ENCODE measurements at places on chromosomes 11 and 22.

- no peak for DNase-seq
Observed at GRCh38 chr11:31882951-31883392, 71.8 kb upstream of the PAX6 start.

GRCh38 chr22:22928666-22929380 lies 41.2 kb downstream of the IGLL5 start:
- peak; percentile 12 for DNase-seq

DNA sequence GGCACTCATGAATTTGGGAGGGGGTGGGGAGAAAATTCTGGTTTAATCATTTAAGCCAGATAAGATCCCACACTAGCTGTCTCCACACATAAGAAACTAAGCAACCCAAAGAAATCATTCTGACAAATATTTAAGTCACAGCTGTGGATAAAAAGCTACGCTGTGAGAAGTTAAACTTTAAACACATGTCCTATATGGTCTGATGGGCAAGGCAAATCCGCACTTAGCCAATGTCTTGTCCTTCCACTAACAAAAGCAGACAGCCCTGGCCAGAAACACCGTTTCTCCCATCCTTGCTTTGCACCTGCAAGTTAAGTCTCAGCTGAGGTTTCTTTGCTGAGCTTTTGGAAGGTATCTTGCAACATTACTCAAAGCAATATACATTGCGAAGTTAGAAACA lies 68.0 kb downstream of the ETS1 start:
- no peak for DNase-seq

DNA sequence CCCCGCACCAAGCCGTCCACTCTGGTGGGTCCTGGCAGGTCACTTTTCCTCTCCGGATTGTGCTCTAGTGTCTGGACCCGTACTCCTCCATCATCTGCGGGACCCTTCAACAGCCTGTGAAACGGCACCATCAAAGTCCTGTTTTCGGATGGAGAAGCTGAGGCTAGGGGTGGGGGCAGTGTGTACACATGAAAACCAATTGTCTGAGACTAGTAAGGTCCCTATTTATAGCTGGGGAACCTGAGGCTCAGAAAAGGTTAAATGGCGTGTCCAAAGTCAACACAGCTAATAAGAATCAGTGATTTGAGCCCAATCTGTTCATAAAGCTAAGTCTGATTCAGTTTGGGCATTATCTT lies 668 bp upstream of the LRRC32 start:
- DNase-seq, result no peak

GRCh38 chr22:32735526-32735925 lies 66.0 kb upstream of the TIMP3 start:
- DNase-seq, result no peak

GRCh38 chr11:94934362-94934761 lies 39.0 kb downstream of the CWC15 start:
- DNase-seq, result no peak

DNA sequence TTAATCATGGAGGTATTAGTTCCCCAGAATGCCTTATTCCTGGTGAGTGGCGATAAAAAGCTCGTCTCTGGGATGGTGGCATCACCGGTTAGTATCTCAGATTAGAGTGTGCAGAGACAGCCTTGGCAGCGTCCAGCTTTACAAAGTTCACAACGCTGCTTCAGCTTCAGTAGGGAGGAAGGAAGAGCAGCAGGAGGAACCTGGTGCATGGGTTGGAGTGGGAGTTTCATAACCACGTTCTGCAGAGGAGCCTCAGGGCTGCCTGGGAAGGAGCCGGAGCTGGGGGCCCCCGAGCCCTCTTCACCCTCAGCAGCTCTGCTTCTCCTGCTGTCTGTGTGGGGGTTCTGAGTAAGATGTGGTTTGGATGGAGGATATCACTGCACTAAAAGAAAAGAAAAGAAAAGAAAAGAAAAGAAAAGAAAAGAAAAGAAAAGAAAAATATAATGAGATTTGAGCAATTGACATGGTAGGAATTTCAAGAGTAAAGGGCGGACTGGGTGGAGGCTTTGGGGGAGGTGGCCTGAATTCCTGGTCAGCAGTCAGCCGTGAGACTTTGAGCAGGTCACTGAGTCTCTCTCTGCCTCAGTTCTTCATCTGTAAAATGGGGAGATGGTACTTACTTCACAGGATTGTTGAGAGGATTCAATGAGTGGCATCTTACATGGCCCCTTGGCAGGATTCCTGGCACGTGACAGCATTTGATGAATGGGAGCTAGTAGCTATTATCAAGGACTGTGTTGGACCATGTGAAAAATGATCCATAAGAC lies 6.5 kb downstream of the ASPHD2 start:
- DNase-seq, result no peak

GRCh38 chr22:22698263-22698750 lies 53.9 kb downstream of the GGTLC2 start:
- DNase-seq, result no peak

GRCh38 chr11:111423250-111423615 lies 44.2 kb upstream of the POU2AF1 start:
- DNase-seq, result no peak

DNA sequence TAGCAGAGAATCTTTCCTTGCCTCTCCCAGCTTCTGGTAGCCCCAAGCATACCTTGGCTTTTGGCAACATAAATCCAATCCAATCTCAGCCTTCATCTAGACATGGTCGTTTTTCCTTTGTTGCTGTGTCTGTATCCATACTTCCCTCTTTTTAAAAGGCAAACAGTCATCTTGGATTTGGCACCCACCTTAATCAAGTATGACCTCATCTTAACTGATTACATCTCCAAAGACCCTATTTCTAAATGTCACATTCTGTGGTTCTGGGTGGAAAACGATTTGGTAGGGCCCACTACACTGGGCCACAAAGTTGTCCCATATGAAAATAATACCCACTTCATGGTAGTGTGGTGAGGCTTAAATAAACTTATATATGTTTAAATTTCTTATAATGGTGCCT lies 852 bp downstream of the BUD13 start:
- no peak for DNase-seq

DNA sequence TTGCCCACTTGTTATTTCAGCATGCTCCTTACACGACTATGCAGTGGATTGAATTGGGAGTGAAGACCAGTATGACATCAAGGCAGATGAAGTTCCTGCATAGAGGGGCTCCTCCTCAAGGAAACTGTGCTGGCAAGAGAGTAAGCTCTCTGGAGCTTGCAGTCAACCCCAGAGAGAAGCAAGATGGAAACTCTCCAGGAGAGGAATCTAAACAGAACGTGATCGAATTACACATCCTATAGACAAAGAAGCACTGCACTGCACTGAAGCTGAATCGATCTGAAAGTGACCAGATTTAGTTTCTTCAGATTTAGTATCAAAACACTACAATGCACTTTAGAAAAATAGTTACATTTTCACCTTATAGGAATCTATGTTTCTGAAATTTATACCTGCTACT lies 947.7 kb upstream of the TENM4 start:
- no peak for DNase-seq

DNA sequence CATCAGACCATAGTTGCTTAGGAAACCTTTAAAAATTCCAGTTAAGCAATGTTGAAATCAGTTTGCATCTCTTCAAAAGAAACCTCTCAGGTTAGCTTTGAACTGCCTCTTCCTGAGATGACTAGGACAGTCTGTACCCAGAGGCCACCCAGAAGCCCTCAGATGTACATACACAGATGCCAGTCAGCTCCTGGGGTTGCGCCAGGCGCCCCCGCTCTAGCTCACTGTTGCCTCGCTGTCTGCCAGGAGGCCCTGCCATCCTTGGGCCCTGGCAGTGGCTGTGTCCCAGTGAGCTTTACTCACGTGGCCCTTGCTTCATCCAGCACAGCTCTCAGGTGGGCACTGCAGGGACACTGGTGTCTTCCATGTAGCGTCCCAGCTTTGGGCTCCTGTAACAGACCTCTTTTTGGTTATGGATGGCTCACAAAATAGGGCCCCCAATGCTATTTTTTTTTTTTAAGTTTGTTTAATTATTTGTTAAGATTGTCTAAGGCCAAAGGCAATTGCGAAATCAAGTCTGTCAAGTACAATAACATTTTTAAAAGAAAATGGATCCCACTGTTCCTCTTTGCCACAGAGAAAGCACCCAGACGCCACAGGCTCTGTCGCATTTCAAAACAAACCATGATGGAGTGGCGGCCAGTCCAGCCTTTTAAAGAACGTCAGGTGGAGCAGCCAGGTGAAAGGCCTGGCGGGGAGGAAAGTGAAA lies 73.4 kb downstream of the NCAPD3 start:
- DNase-seq, result no peak

DNA sequence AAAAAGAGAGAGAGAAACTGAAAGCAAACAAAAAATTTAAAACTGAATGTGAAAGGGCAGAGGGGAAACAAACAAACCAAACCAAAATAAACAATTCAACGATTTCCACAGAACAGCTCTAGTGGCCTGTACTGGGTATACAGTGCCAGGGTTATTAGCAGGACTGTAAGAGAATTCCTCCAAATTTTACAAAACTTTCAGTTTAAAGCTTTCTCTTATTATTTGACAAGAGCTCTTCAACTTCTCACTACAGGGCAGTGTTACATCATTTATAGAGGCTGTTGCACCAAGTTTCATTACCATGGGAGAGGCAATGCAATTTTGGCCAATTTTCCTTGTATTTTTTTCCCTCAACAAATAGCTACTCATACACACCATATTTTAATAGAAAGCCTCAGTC lies 44.3 kb upstream of the CLPB start:
- DNase-seq, result no peak

- no peak for DNase-seq
Observed at GRCh38 chr11:10680956-10681487, 12.5 kb downstream of the IRAG1 start.

GRCh38 chr11:128343870-128344269 lies 243.5 kb downstream of the ETS1 start:
- no peak for DNase-seq

DNA sequence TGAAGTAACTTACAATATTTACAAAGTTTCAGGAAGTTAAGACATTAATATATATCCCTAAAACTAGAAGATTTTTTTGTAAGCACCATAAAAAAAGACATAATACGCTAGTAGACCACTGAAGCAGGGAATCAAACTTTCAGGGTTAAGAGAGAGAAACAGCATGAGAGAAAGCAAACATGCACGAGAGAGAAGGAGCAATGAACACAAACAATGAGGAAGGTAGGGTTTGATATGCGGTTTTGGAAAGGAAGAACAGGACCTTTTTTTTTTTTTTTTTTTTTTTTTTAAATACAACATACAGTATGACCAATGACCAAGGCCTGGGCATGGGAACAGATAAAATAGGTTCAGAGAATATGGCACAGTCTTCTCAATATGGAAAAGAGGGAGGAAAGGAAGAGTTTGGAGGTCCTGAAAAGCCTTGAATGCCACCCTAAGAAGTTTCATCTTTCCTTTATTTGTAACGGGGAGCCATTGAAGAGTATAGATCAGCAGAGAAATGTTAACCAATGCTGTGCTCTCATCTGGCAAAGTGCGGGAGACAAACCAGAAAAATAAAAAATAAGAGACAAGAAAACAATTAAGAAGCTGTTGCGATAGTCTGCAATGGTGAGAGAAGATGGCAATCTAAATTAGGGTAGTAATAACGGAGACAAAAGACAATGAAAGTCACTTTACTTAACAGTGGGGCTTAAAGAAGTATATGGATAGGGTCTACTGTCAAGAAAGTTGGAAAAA lies 101.0 kb downstream of the USP35 start:
- no peak for DNase-seq

- DNase-seq, result no peak
Observed at GRCh38 chr11:83728281-83728680, 442.1 kb upstream of the CCDC90B start.

- no peak for DNase-seq
Observed at GRCh38 chr11:108144615-108145014, 23.2 kb downstream of the ACAT1 start.

DNA sequence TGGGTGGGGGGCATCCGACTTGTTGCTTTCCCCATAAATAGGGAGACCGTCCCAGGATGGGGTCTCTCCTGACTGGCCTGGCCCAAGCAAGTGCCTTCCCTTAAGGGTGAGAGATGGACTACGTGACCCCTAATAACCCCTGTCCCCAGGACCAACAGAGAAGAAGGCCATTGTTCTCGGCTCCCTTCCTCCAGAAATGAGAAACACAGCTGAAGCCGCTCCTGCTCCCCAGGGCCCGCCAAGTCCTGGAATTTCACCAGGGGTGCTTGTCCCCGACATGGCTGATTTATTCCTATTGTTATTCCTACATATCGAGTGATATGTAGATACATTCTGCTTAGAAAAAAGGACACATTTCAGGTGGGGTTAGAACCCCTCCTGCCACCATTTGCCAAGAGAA lies 100.8 kb downstream of the TP53I11 start:
- no peak for DNase-seq

- DNase-seq, result no peak
Observed at GRCh38 chr22:37514526-37515051, 4.6 kb downstream of the CARD10 start.

GRCh38 chr11:72292106-72292785 lies 48.3 kb upstream of the PHOX2A start:
- no peak for DNase-seq

DNA sequence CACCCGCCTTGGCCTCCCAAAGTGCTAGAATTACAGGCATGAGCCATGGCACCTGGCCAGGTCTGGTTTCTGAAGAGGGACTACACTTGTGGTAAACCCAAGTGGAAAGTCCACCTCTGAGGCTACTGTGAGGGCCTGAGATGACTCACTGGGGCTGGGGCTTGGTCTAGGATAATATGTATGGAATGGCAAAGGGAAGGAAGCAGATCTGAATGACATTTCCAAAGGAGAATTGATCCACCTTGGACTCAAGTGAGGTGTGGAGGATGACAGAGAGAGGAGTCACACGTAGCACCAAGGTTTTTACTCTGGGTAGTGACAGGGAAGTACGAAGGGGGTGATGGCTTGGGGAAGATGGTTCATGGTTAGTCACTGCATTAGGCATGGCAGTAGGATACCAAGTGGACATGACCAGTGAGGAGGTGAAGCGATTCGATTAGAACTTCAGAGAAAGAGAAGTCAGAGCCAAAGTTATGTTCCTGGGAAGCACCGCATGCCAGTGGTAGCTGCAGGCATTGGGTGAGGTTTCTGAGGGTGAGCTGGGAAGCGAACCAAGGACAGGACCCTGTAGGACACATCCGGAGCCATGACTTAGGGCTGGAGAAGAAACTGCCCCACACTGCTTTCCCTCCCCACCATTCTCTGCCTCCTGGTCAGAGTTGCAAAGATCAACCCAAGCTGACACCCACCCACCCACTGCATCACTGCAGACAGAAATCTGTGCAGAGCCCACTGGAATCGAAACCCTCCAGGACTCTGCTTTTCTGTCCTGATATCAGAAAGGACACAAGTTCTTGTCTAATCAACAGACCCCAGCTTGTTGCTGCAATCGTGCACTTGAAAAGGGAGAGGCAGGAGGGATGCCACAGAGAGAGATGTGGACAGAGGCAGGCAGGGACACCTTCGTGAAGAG lies 13.0 kb upstream of the BCL9L start:
- no peak for DNase-seq

- DNase-seq, result no peak
Observed at GRCh38 chr11:111571829-111572501, 30.3 kb upstream of the SIK2 start.

GRCh38 chr22:45585946-45586540 lies 83.4 kb downstream of the FBLN1 start:
- DNase-seq, result no peak

DNA sequence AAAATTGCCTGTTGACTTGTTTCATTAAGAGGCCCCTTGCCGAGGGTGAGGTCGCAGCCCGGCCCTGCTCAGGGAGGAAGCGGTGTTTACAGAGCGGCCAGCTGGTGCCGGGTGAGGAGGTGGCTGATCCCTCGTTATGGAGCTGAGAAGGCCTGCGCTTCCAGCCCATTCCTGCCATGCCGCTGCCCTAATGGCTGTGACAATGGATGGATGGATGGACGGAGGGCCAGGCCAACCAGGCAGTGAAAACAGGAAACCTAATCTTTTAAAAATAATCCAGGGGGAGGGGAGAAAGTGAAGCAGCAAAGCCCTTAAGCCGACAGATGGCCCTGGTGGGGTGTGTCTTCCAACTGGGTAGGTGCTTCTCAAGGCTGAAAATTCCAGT lies 38.5 kb downstream of the BCR start:
- no peak for DNase-seq
